Stimulated activated CD4-positive, alpha-beta T cell treated with anti-CD3 and anti-CD28 coated beads, Interleukin-1b, Interleukin-23, amount 100 ng/mL, for 4 hours (primary cell): ENCODE measurements at places on chromosomes 1 and 21.
A peak's percentile ranks its signal among the peaks of the same experiment; 100 is the strongest.

DNA sequence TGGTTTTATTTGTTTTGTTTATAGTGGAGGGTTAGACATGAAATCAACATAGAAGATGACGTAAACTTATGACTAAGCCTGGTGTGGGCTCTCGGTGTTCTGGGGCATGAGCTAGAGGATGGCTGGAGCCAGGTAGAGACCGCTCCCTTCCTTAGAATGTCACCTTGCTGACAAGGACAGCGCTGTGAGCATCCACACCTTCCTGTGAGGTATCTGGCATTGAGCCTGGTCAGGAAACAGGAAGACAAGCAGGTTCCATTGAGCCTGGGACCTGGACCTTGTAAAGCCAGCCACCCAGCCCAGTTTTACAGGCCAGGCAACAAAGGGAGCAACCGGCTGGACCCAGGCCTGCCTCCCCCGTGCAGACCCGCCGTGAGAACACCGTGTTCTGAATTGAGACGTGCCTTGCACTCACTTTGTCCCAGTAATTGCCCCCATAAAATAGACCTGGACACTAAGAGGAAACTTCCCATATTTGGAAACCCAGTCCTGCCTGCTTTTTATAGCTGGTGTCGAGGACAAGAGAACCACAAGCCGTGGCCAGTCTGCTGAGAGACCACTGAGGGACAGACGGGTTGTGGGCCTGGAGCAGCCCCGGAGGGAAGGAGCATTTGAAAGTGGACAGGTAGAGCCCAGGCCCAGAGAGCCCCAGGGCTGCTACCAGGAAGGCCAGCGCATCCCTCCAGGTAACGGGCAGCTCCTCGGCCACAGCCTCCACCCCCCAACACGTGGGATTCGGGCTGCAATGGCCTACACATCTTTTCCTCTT is 78.0 kb downstream of the PDE9A start:
- no peak for DNase-seq

- DNase-seq: no peak
Observed at GRCh38 chr1:30449003-30449402, 274.4 kb downstream of the MATN1 start.

DNA sequence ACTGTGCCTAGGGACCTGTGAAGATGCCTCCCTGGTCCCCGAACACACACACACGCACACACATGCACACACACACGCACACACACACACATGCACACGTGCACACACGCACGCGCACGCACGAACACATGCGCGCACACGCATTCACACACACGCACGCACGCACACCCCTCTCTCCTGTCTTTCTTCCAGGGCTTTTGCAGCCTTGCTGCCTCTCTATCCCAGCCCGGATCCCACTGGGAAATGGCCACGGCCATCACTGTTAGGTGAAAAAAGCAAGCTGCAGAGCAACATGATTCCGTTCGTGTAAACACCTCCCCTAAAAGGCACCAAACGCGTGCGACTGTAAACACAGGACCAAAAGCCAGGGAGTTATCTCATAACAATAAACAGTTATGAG is 39.7 kb downstream of the NKAIN1 start:
- DNase-seq: no peak

- peak; percentile 62 for DNase-seq
Observed at GRCh38 chr1:32273391-32274208, 18.3 kb upstream of the HDAC1 start.

GRCh38 chr1:19300211-19300610 is 11.6 kb upstream of the AKR7A3 start:
- no peak for DNase-seq

DNA sequence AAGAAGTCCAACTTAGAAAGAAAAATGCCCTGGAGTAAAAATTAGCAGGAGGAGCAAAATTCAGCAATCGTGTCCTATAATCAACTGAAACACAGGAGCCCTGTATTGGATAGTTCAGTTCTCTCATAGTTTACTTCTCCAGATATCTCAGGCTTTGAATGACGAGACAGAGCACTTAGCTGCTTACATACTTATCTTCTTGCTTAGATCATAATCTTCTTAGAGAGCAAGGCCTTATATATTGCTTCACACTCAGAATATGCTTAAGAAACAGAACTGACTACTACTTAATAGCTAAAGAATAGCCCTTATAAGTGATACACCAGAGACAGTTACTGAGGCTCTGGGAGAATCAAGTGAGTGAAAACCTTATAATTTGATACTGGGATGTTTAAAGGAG is 38.9 kb downstream of the TOR3A start:
- no peak for DNase-seq

DNA sequence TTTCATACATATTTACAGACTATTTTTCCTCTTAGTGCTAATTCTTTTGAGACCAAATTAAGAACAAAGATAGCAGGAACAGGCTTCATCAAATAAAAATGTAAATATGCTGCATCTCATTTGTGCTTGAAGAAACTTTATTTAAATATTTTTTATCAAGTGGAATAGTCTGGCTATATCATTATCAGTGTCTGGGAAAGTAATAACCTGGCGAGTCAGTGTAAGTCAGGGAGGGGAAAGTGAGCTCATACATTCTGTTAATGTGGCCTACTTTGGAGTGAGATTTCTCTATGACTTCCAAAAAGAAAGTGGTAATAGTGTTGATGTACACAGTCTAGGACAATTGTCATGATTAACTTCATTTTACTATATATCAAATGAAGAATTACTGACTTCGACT is 1045.1 kb downstream of the ADGRL2 start:
- no peak for DNase-seq

DNA sequence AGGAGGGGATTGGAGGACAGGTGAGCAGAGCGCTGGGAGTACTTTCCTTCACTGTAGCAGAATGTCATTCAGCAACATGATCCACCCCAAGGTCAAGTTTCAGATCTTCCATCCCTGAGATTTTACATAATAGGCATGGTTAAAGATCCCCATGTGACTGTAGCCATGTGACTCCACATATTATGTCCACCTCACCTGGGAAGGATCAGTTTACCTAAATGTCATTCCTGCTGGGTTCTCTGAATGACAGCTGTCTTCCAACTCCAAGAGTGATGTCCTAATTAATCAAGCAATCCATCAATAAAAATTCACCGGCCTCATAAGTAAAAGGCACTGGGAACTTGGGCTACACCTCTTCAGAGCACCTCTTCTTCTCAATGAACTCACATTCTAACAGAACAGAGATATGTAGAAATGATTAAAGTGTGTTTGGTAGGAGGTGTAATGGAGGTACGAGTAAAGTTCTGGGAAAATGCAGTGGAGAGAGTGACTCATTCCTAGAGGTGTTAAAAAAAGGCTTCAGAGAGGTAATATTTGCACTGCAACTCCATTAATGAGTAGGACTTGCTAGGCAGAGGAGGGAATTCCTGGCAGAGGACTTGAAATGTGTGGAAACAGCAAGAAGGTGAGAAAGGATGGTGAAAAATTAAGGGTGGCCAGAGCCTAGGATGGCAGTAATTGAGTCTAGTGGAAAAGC is 22.2 kb upstream of the MAPKAPK2 start:
- no peak for DNase-seq

- DNase-seq: no peak
Observed at GRCh38 chr1:66576645-66577044, 42.7 kb downstream of the SGIP1 start.

- DNase-seq: no peak
Observed at GRCh38 chr1:23481904-23482303, 2.1 kb downstream of the ASAP3 start.

GRCh38 chr1:11280719-11281376 is 7.8 kb downstream of the UBIAD1 start:
- no peak for DNase-seq

DNA sequence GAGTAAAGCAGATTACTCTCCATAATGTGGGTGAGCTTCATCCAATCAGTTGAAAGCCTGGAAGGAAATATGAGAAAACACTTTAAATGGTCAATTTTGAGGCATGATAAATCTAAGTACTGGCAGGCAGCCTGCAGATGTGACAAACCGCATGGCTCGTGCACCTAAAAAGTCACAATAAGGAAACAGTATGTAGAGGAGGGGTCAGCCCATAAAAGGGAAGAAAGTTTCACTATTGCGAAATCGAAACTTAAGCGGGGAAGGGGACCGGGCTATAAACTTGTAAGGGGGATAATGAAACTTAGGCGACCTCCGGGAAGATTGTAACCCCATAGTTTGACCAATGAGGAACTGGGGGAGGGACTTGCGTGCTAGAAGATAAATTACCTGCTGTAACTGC is 109.8 kb downstream of the PLPPR4 start:
- no peak for DNase-seq

GRCh38 chr1:202186327-202186726 is 7.3 kb upstream of the LGR6 start:
- no peak for DNase-seq

DNA sequence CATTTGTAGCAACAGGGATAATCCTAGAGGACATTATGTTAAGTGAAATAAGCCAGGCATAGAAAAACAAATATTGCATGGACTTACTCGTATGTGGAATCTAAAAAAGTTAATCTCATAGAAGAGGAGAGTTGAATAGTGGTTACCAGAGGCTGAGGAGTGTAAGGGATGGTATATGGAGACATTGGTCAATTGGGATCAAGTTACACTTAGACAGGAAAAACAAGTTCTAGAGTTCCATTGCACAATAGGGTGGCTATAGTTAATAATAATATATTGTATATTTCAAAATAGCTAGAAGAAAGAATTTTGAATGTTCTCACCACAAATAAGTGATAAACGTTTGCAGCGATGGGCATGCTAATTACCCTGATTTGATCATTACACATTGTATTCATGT is 354.6 kb downstream of the SEC16B start:
- no peak for DNase-seq

- DNase-seq: no peak
Observed at GRCh38 chr1:87977145-87977544, 648.5 kb downstream of the LMO4 start.
